CD4-positive, alpha-beta T cell treated with Interleukin-12 subunit alpha and Interleukin-12 subunit beta, for 1 hour (primary cell): ENCODE measurements at places on chromosomes 7 and 10.

GRCh38 chr7:157521752-157522151 lies 184.9 kb downstream of the DNAJB6 start:
- DNase-seq, result no peak

DNA sequence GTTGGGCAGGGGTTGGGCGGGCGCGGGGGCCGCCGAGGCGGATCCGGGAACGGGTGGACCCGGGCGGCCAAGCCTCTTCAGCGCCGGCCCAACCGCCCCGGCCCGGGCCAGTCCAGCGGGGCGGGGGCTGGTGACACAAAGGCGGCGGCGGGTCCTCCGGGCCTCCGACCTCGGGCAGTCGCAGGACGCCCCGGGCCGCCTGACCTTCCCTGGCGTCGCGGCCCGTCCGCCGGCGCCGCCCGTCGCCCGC lies 54.2 kb downstream of the METTL2B start:
- DNase-seq, result no peak

DNA sequence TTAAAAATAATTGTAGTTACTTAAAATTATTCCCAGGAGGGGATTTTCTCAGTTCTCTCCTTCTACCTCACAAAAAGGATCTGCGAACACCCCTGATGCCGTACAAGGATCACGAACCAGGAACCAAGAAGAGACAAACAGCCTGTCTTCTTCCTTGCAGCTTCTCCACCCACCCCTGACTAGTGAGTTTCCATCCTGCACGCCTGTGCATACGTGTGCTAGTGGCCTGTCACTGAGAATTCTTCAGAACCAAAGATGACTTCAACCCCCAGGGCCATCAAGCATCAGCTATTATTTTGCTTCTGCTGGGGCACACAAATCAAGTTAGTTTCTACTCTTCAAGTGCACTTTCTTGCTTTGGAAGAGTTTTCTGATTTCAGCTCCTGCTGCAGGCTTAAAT lies 175.5 kb upstream of the KLF6 start:
- no peak for DNase-seq

- DNase-seq, result no peak
Measured at GRCh38 chr10:3077509-3077908, 10.2 kb downstream of the PFKP start.

DNA sequence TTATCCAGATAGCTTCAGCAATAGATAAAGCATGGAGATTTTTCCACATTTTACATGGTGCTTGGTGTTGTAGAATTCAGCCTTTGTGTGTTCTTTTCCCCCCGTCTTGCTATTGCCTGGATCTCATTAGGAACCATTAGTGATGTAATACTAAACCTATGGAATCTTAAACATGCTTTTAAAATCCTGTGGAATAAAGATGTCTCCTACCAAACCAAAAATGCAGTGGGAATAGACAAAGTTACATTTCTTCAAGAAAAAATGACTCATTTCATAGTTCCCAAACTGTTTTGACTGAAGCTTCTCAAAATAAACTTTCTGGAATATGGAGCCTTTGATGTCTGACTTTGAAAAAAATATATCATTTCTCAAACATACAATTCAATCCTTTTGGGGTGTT lies 44.0 kb downstream of the CALD1 start:
- no peak for DNase-seq

- peak; percentile 19 for DNase-seq
Measured at GRCh38 chr10:32446536-32447406, 831 bp downstream of the CCDC7 start.

GRCh38 chr10:77562742-77563141 lies 74.9 kb downstream of the KCNMA1 start:
- DNase-seq, result no peak

DNA sequence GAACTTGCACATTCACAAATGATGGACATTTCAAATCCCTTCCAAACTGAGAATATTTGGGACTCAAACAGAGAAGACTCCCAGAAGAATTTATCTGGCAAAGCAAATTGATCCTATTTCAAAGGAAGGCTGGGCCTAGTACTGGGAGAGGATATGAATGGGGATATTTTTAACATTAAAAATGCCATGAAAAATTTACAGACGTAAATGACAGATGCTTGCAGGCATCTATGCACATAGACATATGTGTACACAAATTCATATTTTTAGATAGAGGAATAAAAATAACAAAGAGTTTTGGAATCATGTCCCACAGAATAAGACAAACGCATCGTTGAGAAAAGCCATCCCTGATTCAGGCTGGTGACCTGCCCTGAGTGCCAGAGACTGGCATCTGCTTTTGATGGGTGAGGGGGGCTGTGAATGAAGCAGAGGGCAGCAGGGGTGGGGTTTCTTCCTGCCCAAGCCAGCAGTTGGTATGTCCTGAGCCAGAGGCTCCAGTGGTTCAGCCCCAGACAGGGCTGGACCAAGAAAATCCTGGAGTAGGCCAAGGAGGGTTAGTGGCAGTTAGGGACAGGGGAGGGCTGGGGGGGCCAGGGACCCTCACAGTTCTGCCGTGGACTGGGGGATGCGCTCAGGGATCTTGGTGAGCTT lies 138.5 kb downstream of the SLIT1 start:
- DNase-seq, result no peak

- DNase-seq, result no peak
Measured at GRCh38 chr10:5941579-5941978, 35.8 kb downstream of the IL15RA start.

DNA sequence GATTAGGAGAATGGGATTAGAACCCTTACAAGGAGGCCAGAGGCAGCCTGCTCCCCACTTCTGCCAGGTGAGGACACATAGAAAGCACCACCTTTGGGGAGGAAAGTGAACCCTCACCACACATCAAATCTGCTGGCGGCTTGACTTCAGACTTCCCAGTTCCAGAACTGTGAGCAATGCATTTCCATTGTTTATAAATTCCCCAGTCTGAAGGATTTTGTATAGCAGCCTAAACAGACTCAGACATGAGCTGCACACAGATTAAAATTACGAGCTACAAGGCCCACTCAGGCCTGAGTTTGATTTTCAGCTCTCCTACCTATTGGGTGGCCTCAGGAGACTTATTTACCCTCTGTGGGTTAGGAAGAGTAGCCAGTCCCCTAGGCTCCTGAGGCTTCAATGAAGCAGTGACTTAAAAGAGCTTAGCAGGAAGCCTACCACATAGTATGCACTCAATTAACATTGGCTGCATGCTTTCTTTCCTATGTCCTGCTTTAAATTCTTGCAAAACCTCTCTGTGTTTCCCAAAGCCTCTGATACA lies 350.7 kb upstream of the ZMIZ1 start:
- no peak for DNase-seq

GRCh38 chr7:113797420-113798010 lies 121.3 kb downstream of the PPP1R3A start:
- DNase-seq, result no peak

DNA sequence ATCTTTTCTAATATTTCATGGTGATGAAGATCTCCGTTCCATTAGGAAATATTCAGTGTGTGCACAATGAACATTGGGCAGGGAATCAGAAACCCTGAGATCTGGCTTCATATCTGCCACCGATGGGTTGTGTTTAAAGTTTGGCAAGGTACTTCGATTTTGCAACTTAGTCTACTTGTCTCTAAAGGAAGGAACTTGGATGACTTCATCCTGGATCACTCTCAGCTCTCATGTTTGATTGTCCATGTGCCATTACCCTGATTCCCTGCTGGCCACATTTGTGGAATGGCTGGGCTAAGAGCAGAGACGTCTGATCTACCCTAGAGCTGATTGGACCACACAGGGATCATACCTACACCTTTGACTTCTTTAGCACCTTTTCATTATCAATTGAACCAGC lies 177.0 kb upstream of the KMT2E start:
- DNase-seq, result no peak

DNA sequence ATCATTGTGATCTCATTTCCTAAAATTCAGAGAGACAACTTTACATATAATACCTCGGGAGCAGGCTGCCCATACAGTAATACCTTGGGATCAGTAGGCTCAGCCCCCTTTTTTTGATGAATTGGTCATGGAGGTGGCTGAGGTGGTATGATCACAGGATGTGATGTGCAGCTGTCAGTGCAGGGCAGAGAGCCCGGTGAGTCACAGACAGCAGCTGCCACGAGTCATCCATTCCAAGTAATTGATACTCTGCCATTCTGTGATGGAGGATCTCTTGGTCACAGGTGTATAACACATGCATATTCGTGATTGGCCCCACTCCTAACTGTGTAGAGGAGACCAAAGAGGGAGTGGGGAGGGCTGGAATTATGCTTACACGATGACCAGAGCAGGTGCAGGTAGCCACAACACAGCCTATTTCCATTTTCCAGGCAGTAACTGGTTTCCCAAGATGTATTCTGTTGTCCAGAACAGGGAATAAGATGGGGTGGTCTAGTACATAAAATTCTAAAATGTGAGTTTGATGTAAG lies 14.1 kb downstream of the NRCAM start:
- no peak for DNase-seq

GRCh38 chr7:101241015-101241363 lies 3.4 kb upstream of the CLDN15 start:
- DNase-seq, result no peak

- DNase-seq, result peak; percentile 51
Measured at GRCh38 chr7:36986948-36987724, 262.8 kb upstream of the AOAH start.

DNA sequence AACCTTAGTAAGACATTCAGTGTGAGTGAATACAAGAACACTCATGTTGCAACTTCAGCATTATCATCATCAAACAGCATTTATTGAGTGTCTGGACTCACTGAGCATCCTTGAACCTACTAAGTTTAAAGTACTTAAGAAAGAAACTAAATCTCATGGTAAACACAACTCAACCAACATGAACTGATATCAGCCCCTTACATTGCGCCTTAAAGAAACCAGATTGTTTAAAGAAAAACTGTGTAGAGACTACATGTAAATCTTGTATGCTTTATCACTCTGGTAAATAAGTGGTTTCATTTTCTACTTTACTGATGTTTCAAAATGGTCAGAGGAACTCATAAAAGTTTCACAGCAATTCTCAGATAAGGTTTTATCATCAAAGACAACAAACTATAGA lies 157.5 kb upstream of the FERD3L start:
- no peak for DNase-seq
